ENCODE measurements at places on chromosomes 4 and X.
A peak's percentile ranks its signal among the peaks of the same experiment; 100 is the strongest.

DNA sequence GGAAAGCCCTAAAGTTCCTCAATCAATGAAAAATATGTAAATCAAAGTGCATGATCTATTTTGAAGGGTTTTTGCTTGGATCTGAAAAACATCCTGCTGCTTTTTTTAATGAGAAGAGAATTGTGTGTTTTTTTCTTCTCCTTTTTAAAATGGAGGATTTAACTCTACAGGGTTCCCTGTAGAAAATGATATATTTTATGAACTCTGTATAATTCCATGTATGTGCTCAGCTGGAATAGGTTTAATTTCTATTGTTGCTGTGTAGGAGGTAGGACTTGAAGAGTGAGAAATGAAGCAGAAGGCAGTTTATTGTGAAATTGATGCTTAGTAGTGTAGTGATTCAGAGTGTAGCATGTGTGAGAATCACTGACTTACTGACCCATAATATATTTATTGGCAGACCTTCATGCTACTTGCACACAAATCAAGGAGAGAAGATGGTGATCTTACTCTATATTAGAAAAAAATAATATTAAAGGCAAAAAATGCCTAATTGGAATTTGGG, 286.8 kb upstream of the FSTL5 start:
- DNase-seq: no peak

- no peak for DNase-seq
These were observed 274.4 kb downstream of the IDS start for GRCh38 chrX:149230689-149231088.

DNA sequence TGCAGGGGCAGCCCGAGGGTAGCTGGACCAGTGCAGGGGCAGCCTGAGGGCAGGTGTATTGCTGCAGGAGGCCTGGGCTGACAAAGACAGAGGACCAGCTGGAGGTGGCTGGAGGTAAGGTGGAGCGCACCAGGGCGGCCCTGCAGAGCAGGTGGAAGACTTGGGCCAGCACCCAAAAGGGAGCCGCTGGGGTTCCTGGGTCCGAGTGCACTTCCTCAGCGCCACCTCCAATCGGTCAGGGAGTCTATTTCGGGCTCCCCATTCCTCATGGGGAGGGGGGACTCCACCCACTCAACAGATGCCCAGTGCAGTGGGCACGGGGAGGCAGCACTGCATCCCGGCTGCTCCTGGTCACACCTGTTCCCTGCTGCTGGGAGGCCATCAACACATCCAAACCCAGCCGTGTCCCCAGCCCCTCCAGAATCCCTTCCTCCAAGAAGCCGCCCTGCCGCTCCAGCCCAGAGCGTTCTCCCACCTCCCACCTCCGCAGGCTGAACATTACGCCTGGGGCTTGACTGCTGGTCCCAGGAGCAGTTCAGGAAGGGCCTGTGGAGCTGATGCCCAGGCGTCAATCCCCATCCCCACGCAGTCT, 1.5 kb downstream of the LRPAP1 start:
- no peak for DNase-seq

- DNase-seq: no peak
These were observed 87.5 kb downstream of the LEF1 start for GRCh38 chr4:108081256-108081655.

- no peak for DNase-seq
These were observed 8.2 kb upstream of the CNOT6L start for GRCh38 chr4:77827343-77827742.

- peak; percentile 56 for DNase-seq
These were observed 10.7 kb downstream of the KLHL8 start for GRCh38 chr4:87209696-87210095.

DNA sequence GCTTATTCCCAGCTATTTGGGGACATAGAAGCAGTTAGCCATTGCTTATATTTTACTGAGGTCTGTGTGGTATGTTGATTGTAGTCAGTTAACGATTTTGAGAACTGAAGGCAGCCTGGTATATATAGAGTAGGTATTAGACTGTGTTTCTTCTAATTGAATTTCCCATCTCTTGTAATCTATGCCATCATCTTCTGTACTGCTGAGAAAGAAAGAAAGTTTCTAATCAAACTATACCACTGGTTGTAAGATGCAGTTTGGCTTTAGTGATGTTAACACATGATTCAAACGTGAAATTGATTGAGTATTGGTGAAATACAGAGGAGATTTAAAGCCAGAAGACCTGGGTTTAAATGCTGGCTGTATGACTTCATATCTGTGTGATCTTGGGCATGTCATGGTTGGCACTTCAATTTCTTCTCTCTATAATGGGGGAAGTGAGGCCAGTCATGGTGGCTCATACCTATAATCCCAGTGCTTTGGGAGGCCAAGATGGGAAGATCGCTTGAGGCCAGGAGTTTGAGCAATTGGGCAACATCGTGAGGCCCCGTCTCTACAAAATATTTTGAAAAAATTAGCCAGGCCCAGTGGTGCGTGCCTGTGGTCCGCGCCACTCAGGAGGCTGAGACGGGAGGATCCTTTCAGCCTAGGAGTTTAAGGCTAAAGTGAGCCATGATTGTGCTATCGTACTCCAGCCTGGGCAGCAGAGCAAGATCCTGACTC, 11.6 kb downstream of the HTT start:
- no peak for DNase-seq

- no peak for DNase-seq
These were observed 1.5 kb downstream of the P2RY8 start for GRCh38 chrX:1535241-1536041.

DNA sequence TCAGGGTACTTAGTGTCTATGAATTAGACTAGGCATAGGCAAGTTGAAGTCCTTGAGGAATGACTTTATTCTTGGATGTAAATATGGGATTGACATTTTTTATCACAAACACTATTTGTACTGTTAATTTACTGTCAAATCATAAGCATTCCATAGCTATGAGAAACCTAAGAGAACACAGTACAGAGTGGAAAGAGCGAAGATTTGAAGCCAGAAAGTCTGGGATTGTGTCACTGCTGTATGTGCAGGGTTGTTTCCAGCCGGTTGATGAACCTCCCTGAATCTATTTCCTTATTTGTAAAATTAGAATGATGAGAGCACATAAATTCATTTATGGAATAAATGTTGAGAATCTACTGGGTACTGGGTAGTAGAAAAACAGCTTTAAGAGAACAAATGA, 14.4 kb upstream of the KLHL5 start:
- DNase-seq: no peak

- no peak for DNase-seq
These were observed 72.4 kb upstream of the GATB start for GRCh38 chr4:151833174-151833573.

- no peak for DNase-seq
These were observed 264.7 kb upstream of the AGA start for GRCh38 chr4:177706916-177707315.

GRCh38 chrX:81728622-81729021, 526.7 kb downstream of the SH3BGRL start:
- DNase-seq: no peak

- DNase-seq: peak; percentile 34
These were observed 53.1 kb downstream of the CHM start for GRCh38 chrX:85994228-85994627.

- peak; percentile 11 for DNase-seq
These were observed 342.8 kb downstream of the FBXW7 start for GRCh38 chr4:152193059-152193458.

DNA sequence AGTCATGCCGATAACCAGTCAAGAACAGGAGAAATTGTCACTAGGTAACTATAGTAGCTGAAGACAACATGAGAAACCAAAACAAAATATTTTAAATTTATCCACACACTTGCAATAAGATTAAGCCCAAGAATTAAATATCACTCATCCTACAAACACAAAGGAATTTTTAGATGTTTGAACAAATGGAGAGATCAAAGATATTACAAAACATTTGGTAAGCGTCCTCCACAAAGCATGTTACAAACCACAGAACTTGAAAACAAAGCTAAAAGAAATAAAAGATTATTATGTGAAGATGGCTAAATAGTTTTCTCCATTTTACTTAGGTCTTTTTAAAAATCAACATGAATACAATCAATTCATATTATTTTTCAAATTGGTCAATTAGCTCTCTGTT, 631.9 kb upstream of the INTU start:
- DNase-seq: peak; percentile 65

- peak; percentile 18 for DNase-seq
These were observed 7.4 kb downstream of the APOO start for GRCh38 chrX:23900220-23900797.

DNA sequence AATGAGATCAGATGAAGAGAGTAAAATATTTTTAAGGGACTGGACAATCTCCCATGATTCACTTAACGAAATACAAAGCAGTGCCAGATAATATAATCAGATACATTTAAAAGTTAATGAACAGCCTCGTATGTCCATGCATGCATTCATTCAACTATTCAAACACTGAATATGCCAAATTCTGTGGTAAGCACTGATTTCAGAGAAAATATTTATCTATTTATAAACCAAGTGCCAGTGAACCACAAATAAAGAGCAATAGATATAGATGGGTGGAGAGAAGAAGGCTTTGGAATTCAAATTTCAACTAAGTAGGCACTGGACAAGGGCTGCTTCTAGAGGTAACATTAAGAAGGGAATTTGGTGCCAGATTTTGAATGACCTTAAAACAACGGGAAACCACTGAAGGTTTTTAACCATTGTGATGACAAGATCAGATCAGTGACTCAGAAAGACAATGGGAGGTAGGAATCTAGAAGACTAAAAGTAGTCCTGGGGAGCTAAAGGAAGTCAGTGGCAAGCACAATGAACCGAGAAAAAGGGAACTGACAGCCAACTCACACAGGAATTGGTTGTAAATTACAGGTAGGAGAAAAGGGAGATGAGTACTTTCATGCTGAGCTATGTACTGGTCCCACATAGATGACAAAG, 14.2 kb downstream of the ELOVL6 start:
- peak; percentile 17 for DNase-seq

GRCh38 chr4:139889264-139889663, 223.6 kb downstream of the MGST2 start:
- no peak for DNase-seq

GRCh38 chr4:46254788-46255187, 130.9 kb upstream of the GABRG1 start:
- no peak for DNase-seq

GRCh38 chr4:29278585-29278984, 1441.6 kb upstream of the PCDH7 start:
- no peak for DNase-seq

GRCh38 chr4:52311464-52312125, 260.5 kb downstream of the SPATA18 start:
- DNase-seq: no peak

- DNase-seq: peak; percentile 50
These were observed 18.8 kb upstream of the CLDN34 start for GRCh38 chrX:9948406-9948805.

GRCh38 chrX:23802431-23802830, 19.5 kb downstream of the SAT1 start:
- DNase-seq: no peak

GRCh38 chr4:20591571-20591970, 108.7 kb upstream of the PACRGL start:
- DNase-seq: peak; percentile 27

DNA sequence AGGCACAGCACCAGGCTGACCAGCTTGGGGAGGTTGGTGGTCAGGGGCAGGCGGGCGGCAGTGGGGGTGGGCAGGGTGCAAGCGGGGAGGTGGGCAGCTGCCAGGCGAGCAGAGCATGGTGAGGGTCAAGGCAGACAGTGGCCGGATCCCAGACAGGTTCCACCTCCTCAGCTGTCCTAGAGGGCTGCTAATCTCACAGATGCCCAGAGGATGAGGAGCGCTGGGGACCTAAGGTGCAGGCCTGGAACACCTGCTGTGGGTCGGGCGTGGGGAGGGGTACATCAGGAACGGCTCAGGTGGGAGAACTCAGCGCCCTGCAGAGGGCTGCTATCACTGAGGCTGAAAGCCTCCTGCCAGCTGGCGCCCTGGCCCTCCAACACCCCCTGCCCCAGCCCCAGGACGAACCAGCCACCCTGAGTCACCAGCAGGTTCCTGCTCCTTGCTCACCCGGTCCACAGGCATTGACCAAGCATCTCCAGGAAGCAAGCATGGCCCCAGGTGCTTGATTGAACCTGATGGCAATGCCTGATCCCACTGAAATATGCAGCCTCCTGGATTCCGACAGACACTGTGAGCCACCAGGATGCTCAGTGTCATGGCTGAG, 28.4 kb upstream of the C4orf50 start:
- DNase-seq: no peak

DNA sequence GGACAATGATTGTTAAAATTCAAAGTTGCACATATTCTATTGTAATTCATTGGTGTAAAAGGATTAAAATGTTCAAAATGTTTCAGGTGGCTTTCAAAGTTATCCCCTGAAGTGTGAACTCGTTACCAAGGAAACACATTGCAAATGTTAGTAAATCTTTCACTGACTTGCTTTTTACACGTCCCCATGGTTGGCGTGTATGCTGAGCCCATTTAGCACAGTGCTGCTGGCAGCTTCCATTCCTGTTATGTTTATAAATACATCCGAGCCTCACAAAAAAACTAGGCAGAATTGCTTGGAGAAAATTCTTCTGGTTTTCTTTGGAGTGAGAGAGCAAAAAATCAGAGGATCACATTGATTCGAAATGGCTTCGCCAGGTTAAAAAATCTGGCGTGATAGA, 105.9 kb upstream of the HPGD start:
- DNase-seq: no peak

- peak; percentile 48 for DNase-seq
These were observed 689 bp upstream of the OGT start for GRCh38 chrX:71532078-71532752.

- DNase-seq: no peak
These were observed 816.1 kb upstream of the IGFBP7 start for GRCh38 chr4:57926311-57926710.

- no peak for DNase-seq
These were observed 19.6 kb downstream of the UVSSA start for GRCh38 chr4:1366371-1367229.

- DNase-seq: no peak
These were observed 39.2 kb downstream of the MAP7D3 start for GRCh38 chrX:136211766-136212556.

GRCh38 chr4:8329859-8330761, 60.6 kb downstream of the HTRA3 start:
- no peak for DNase-seq

DNA sequence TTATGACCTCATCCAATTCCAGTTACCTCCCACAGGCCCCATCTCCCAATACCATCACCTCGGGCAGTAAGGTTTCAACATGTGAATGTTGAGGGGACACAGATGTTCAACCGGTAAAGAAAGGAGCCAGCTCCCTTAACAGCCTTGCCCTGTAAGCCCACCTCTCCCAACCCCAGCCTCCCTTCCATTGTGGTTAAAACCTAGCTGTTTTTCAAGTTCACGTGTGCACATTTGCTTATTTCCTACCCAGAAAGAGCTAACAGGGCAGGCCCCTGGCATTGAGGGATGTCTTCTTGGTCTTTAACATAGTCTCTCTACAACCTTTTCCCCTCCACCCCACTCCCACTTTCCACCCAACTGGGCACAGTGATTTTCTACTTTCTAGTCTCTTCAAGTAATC, 385.7 kb downstream of the FBXW7 start:
- no peak for DNase-seq

Data from AG10803 (cell line).